ENCODE measurements at places on chromosomes 16 and 17.

DNA sequence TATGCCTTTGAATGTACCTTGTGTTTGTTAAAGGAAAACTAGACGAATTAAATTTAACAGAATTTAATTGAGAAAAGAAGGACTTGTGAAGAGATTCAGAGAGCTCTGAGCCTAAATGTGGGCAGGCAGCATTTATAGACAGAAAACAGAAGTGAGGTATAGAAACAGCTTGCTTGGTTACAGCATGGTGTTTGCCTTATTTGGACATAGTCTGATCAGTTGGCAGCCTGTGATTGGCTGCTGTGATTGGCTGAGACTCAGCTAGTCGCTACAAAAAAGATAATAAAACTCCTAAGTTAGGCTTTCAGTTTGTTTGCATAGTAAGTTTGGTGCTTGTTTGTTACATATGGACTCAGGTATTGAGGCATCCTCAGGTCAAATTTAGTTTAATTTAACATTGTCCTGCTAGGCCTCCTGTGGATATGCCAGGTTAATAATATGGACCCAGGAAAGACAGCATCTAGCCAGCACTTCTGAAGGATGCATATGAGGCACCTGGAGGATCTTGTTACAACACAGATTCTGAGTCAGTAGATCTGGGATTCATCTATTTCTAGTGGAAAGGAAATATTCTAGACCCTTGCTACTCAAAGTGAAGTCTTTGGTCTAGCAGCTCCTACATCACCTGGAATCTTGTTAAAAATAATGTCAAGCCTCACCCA, 43.4 kb downstream of the SLFN5 start:
- DNase-seq = no peak

- DNase-seq = no peak
These were observed 751 bp upstream of the DOC2B start for GRCh38 chr17:182050-182751.

- no peak for DNase-seq
These were observed 5.8 kb downstream of the SLC5A2 start for GRCh38 chr16:31488468-31489297.

DNA sequence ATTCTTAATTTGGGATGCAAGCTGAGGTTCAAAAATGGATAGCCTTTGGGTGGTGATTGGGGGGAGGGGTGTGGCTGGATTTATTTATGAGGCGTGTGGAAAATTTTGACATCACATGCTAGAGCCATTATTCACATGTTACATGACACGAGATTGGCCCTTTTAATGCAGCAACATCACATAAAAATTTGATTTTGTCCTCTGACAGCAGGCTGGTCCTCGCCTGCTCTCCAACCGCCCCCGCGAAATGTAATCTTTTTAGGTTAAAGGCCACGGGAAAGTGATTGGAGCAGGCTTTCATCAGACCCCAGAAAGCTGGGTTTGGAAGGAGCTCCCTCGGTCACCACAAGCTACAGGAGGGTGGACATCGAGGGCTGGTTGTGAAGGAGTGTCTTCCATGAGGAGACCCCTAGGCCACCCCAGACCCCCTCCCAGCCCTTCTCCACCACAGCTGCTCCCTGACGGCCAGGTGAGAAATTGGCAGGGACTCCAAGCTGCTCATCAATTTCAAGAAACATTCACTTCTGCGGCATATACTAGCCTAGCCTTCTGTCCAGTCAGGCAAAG, 502.7 kb upstream of the PSMD7 start:
- DNase-seq = no peak

DNA sequence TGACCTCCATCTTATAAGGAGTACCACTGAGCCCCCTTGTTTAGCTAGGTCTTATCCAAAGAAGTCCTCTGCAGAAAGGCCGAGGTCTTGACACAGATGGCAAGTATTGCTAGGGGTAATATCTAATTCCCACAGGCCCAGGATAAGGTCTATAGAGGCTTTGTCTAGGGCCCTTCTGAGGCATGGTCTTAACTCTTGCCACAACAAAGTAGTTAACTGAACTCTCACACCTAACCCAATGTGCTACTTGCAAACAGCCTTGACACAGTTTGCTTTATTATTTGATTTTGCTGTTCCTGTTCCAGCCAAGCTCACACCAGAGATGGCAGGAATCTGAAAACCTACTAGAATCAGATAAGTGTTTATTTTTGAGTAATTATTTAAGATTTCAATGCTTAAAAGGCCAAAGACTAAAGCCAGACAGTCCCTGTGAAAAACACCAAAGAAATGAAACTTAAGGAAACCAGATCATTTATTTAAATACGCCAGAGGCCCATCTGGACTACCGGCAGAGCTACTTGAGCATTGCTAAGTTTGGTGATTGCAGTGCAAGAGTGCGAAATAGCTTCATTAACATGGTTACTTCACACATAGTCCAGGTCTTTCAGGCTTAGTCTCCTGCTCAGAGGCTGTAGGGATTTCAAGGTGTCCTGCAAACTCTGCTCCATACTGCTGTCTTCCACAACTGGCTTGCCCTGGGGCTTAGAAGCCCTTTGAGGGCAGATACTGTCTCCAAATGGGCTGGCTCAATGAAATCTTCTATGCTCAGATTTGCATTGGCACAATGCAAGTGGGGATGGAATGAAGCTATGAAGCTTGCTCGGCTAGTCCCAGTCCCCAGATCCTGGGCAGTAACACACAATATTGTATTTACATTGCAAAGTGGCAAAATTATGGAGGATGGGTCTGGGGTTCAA, 28.5 kb upstream of the SUPT4H1 start:
- DNase-seq = no peak
